GM23248 (cell line): ENCODE measurements at places on chromosomes 4 and X. TPM values are rescaled to one million over a fixed set of nuclear protein-coding genes. Genes with fewer than 3 reads are reported as not detected.
A peak's percentile ranks its signal among the peaks of the same experiment; 100 is the strongest.

DNA sequence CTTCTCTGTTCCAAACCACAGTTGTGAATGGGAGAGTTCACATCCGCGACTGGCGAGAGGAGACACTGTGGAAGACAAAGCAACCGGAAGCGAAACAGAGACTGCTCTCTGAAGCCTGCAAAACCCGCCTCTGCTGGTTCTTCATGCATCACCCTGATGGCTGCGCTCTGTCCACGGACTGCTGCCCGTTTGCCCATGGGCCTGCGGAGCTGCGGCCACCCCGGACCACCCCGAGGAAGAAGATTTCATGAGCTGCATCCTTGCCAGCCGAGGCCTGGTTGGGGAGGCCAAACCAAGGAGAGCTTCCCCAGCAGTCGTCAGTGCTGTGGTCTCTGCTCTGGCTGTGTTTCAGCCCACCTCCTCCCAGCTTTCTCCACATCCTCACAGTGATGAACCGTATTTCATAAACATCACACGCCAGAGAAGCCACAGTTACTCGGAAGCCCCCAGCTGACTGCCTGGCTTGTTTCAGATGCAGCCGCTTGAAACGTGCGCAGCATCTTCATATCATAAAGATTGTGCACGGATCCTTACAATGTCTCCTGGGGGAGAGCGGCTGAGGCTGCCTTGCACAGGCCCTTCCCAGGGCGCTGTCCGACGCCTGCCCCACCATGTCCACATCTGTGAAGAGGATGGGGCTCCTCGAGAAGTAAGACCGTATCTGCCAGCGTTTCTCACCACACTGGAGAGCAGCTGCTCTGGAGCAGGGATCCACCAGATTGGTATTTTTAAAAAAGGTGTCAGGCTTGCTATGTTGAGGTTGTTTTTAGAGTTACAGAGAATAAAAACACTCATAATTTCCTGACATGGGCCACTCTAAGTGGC lies 35.4 kb downstream of the TRMT44 start:
- DNase-seq = no peak

- no peak for DNase-seq
Measured at GRCh38 chrX:147376601-147377422, 534.9 kb upstream of the FMR1 start.

Gene GLRB
- 7.6 and 8.5 TPM in 2 replicates for polyA plus RNA-seq

GRCh38 chrX:54492340-54492739 lies 3.7 kb downstream of the FGD1 start:
- DNase-seq = peak; percentile 87

GRCh38 chr4:55820279-55820678 lies 689 bp downstream of the EXOC1L start:
- no peak for DNase-seq

- DNase-seq = no peak
Measured at GRCh38 chrX:48540480-48540879, 966 bp downstream of the TBC1D25 start.

- DNase-seq = no peak
Measured at GRCh38 chr4:83489711-83490326, 4.9 kb upstream of the ABRAXAS1 start.

Gene TMEM184C
- polyA plus RNA-seq = 26.2 and 30.9 TPM in 2 replicates

- no peak for DNase-seq
Measured at GRCh38 chr4:166279261-166279660, 406.2 kb downstream of the TLL1 start.

GRCh38 chr4:114688059-114688458 lies 89.5 kb downstream of the UGT8 start:
- no peak for DNase-seq

GRCh38 chr4:10253765-10254164 lies 137.2 kb upstream of the WDR1 start:
- DNase-seq = no peak

Gene KCNE5
- 0.13 TPM in 1 of 2 replicates, not detected in the other for polyA plus RNA-seq

DNA sequence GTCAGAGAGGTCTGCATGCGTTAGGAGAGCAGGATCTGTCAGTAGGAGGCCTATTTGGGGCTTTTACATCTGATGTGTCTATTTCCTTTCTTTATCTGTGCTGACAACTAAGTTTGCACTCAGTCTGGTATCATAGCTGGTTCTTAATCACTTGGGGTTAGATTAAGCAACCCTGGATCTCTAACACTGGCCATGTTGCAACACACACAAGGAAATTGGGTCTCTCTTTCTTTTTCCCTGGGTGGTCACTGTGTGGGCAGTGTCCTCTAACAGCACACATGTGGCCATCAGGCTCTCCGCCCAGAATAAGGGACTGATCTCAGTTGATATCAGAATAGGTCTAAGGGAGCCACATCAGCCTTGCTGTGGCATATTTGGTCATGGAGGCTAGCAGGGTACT lies 38.9 kb downstream of the IGFBP7 start:
- peak; percentile 66 for DNase-seq

DNA sequence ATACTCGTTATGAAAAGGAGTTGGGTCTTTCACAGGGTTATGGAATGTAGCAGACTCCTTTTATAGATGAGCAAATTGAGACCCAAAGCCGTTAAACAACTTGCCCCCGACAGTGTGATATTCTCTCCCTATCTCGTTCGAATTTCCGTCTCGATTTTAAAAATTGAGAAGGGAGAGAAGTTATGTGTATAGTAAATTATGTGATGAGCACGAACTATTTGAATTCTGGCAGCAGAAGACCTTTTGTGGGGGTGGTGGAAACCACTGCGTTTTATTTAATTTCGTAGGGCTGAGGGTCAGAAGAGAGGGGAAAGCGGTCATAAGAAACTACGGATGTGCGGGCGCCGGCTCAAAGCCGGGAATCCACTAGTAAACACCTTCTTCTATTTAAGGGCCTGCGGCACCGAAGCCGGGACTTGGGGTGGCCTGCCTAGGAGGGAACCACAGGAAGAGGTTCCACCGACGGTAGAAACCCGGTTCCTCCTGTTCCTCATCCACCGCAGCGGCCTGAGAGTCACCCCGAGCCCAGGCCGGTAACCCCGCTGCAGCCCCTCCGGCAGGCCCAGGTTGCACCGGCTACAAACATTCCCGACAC lies 1.5 kb upstream of the DDX3X start:
- DNase-seq = peak; percentile 56

GRCh38 chr4:22072726-22073125 lies 124.2 kb upstream of the KCNIP4 start:
- peak; percentile 10 for DNase-seq

Gene MAGEB10
- polyA plus RNA-seq = not detected in 2 replicates

DNA sequence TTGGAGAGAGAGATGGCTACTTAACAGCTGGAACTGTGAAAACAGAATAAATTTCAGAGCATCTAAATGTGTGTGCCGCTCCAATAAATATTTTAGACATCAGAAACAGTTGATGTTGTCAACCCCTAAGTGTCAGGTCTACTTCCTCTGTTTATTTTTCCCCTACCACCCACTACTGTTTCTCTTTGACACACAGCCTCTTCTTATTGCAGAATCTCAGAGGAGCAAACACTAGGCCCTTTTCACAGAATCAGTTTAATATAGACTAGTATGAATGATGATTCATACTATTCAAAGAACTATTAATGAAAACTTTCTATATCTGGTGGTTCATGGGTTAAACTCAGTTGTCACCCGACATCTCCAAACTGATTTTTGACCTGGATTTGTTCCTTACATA lies 33.9 kb downstream of the NAA11 start:
- no peak for DNase-seq

Gene ASMT
- polyA plus RNA-seq = not detected in 2 replicates

DNA sequence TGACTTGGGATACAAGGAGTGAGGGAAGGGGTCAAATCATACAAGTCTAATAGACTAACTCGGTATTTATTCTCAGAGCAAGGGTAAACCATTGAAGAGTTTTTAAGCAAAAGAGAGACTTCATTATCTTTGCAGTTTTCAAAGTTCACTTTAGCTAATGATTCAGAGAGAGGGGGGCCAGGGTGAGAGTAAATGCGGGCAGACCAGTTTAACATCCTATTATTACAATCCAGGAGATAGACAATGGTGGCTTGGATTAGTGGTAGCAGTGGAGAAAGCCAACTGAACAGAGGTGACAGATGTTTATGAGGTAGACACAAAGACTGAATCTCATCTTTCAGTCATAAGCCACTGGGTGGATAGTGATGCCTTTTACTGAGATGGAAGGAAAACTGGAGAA lies 57.9 kb downstream of the CPEB2 start:
- no peak for DNase-seq

DNA sequence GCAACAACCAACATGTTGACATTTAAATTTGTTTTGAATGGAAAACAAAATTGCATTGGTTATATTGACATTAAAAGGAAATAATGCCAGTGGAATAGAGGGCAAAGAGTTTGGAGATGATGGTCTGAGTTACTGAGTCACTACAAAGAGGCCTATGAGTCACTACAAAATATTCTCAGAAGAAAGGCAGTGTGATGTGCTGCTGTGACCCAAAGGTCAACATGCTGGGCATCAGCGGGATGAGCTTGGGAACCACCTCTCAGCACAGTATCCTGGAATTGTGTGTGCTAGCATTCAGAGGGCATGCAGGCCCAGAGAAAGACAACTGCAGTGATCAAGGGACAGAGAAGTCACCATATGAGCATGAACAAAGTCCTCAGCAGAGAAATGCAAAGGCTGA lies 2.8 kb downstream of the CMC4 start:
- DNase-seq = peak; percentile 80

- no peak for DNase-seq
Measured at GRCh38 chrX:69987691-69988090, 62.0 kb downstream of the AWAT2 start.

GRCh38 chr4:24751926-24752539 lies 43.3 kb upstream of the SOD3 start:
- no peak for DNase-seq

Gene TMEM150C
- polyA plus RNA-seq = 0.44 and 0.84 TPM in 2 replicates

DNA sequence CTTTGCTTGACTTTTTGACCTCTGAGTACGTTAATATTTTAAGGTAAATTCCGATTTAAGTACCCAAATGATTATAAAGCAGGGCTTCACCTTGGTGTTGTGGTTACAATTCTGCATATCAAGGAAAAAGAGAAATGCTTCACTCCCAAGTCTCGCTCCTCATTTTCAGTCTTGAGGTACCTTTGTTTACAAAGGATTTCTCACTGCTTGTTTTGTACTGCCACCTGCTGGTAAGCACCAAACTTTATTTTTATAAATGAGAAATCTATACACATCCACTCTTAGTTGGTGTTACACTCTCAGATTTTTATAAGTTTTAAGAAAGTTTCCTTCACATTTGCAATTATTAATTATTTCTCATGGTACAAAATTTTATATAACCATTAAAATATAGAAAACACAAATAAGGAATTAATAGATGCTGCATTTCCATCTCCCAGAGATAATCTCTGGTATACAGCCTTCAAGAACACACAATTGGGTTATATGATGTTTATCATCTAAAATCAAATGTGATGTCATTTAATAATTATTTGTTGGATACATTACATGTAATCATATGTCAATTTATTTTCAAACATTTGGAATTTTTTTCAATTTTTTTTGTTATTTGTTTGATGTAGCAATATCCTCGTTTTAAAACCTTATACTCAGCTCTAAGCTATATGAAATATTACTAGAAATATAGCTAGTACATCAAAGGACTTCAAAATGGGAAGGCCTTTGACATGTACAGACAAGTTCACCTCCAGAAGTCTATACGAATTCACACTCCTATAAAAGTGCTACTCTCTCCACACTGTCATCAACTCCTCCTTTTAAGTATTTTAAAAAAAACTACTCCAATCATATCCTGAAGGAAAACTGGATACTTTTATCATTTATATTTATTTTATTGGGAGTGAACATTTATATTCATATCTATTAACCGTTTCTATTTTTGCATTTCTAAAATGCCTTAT lies 179.9 kb downstream of the KCNIP4 start:
- DNase-seq = peak; percentile 62

DNA sequence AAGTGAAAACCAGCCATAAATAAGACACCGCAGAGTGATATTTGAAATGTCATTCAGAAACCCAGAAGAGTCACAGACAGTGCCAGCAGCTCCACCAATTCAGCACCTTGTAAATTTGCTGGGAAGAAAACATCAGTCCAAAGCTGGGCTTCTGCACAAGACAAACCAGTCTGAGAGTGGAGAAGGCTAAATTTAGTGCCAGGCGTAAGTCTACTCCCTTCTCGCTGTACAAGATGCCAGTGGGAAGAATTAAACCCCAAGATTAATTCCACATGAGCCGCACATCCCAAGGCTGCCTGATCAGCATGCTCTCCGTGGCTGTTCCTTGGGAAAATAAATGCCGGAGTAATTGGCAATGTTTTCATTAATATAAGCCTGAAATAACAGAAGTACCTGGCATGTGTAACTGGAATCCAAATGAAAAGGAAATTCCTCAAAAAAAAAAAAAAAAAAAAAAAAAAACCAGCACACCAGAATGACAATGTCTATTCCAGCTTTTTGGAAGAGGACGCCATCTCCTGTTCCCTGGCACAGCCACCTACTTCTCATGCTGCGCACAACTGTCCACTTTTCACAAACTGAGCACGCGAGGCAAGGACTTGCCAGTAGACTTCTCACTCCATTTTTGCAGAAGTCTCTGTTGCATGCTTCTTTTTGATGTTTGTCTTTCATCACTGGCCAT lies 95.5 kb downstream of the NSUN7 start:
- no peak for DNase-seq

Gene ARSD
- polyA plus RNA-seq = 9.2 and 10.7 TPM in 2 replicates

Gene SSX4B
- polyA plus RNA-seq = not detected in 2 replicates

DNA sequence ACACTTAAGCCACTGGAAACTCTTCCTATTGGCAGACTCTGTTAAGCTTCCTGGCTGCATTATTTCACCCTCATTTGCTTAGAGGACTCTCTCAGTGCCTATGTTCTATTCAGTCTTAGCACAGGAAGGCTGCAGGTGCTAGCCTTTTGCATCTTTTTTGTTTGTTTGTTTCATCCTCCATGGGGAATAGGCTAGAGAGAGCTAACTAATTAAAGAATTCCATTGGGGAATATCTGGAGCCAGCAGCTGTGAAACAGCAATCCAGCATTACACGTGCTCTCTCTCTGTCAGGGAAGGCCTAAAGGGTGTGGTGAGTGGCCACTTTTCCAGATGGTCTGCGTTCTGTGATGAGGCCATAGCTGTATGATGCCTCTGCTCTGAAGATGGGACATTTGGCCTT lies 633.6 kb downstream of the SPRY1 start:
- no peak for DNase-seq

DNA sequence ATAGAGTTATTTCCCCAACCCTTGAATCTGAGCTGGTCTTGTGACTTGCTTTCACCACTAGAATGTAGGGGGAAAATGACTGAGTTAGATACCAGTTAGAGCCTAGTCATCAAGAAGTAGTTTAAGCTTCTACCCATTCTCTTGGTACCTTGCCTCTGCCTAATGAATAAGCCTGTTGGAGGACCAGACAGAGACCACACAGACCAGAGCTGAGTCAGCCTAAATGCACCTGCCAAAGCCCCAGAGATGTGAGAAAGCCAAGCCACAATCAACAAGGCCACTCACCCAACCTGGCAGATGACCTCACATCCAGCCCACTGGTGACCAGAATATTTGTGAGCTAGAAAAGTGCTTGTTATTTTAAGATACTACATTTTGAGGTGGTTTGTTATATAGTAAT lies 85.2 kb upstream of the DCLK2 start:
- DNase-seq = no peak

GRCh38 chrX:122187069-122187713 lies 996.9 kb upstream of the GRIA3 start:
- DNase-seq = no peak
